ENCODE measurements at places on chromosomes 11 and 22. TPM values are rescaled to one million over a fixed set of nuclear protein-coding genes. Genes with fewer than 3 reads are reported as not detected.

DNA sequence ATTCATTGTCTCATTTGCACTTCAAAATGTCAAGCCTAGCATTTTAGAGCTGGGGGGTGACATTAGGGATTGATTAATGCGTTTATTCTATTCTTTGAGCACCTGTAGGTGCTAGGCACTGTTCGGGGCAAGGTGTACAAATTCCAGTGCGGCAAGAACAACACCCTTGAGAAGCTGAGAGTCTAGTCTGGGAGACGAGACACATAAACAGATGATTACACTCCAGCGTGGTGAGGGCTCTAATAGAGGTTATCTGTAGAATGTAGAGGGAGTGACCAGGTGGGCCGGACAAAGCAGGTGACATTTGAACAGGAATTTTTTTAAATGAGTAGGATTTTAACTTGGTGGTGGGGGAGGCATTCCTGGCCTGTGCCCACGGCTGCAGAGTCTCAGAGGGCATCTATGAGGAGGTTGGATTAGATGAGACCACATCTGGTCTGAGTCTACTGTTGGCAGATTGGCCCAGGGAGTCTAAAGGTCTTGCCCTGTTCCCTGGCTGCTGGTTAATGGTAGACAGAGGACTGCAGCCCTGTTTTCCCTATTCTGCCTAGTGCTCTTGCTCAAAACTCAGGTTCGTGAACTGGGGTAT, 970 bp downstream of the CAT start:
- DNase-seq = no peak

- no peak for DNase-seq
These were observed 6.6 kb upstream of the DPF2 start for GRCh38 chr11:65327021-65327420.

GRCh38 chr11:1870326-1870696, 17.4 kb downstream of the LSP1 start:
- no peak for DNase-seq

- DNase-seq = no peak
These were observed 303.0 kb downstream of the CADM1 start for GRCh38 chr11:115201111-115201792.

CEND1 gene
- total RNA-seq = 1.8 TPM

ENTHD1 gene
- total RNA-seq = not detected

LRRC51 gene
- 5.5 TPM for total RNA-seq

Measured in sigmoid colon (tissue), 7 donors.